Liver (tissue), 10 donors: ENCODE measurements at places on chromosomes 1 and 21. TPM values are rescaled to one million over a fixed set of nuclear protein-coding genes. Genes with fewer than 3 reads are reported as not detected.

GRCh38 chr1:223188618-223189356 is 45.7 kb upstream of the TLR5 start:
- DNase-seq = peak; percentile 31
- no peak overlapping the region for H3K27ac ChIP-seq
- H3K4me3 ChIP-seq = no peak overlapping the region
- no peaks in the 10 kb centered on the region for H3K4me1 ChIP-seq
- H3K36me3 ChIP-seq = no peaks in the 10 kb centered on the region
- no peaks in the 10 kb centered on the region for H3K27me3 ChIP-seq

GRCh38 chr1:6996866-6997265 is 211.6 kb downstream of the CAMTA1 start:
- H3K4me3 ChIP-seq = no peak overlapping the region
- no peak overlapping the region for H3K27ac ChIP-seq
- no peaks in the 10 kb centered on the region for H3K4me1 ChIP-seq

DNA sequence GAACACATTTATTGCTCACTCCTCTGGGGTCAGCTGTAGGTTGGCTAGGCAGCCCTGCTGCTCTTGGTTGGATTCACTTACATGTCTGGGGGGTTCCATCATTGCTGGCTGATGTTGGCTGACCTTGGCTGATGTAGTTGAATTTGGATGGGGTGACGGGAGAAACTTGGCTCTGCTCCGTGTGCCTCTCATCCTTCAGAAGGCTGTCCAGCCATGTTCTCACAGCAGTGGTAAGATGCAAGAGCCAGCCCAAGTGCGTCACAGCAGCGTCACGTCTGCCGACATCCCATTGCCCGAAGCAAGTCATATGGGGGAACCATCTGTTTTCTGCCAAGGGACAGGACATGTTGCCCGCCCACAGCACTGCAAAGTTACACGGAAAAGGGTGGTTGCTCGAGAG is 613.5 kb downstream of the MATN1 start:
- H3K27ac ChIP-seq = no peak overlapping the region
- no peak overlapping the region for H3K4me3 ChIP-seq
- no peak for DNase-seq
- H3K4me1 ChIP-seq = no peaks in the 10 kb centered on the region
- H3K27me3 ChIP-seq = no peaks in the 10 kb centered on the region

GRCh38 chr1:93777255-93777654 is 95.6 kb upstream of the BCAR3 start:
- no peak for DNase-seq
- no peaks in the 10 kb centered on the region for H3K36me3 ChIP-seq
- H3K27ac ChIP-seq = no peak overlapping the region
- H3K27me3 ChIP-seq = no peaks in the 10 kb centered on the region
- H3K4me1 ChIP-seq = no peaks in the 10 kb centered on the region

DNA sequence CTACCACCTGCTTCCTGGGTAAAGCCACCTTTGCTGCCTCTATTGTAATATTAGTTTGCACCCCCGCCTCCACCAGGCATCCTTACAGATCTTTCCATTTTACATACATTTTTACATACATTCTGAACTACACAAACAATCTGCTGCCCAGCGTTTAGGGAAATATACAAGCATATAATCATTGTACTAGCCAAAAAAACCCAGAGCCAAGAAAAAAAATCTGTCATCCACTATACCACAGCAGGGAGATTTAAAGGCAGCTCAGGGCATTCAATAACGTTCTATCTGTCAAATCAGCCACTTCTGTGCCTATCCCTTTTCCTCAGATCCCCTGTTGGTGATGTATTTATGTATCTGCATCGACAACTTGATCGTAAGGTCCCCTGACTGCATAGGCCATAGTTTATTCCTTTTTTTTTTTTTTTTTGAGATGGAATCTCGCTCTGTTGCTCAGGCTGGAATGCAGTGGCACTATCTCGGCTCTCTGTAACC is 43.0 kb downstream of the GNG12 start:
- H3K4me1 ChIP-seq = peaks cover 3% of the 10 kb centered on the region
- H3K4me3 ChIP-seq = no peak overlapping the region
- H3K27me3 ChIP-seq = no peaks in the 10 kb centered on the region
- DNase-seq = no peak

DNA sequence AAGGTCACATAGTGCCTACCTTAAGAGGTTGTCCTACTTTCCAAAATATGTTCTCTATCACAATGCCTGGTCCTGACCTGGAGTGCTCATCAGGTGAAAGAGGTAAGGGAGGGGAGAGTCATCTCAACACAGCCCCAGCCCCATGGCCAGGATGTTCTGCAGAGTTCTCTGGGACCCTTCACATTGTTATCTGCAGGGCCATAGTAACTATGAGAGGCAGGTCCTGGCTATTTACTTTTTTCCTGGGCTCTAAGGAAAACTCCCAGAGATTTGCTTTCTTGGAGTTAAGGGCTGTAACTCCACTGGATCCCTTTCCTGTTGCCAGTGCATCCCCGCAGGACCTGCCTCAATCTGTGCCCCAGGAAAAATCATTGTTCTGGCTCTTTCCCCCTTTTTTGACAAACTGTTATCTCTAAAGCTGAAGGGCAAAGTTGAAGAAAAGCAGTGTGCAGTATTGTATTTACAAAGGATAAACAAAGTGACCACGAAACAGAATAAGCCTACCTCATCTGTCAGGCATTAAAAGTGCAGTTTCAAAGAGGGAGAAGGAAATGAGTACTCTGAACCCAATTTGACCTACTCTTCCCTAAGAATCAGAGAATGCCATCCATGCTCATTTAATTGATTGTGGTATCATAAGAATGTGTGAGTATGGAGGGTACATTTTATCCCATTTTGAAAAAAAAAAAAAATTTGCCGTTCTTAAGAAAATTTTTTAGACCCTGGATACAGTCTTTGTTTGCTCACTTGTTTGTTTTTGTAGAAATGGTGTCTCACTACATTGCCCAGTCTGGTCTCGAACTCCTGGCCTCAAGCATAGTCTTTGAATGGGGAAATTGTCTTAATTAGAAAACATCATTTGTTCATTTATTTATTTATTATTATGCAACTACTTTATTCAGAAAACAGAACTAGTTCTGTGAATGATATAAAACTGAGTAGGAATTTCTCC is 149.6 kb downstream of the RHOU start:
- H3K36me3 ChIP-seq = no peaks in the 10 kb centered on the region
- H3K27me3 ChIP-seq = no peaks in the 10 kb centered on the region
- no peak overlapping the region for H3K27ac ChIP-seq
- no peak overlapping the region for H3K4me3 ChIP-seq

GRCh38 chr1:52032785-52033131 is 852 bp downstream of the KTI12 start:
- DNase-seq = peak; percentile 39
- peak overlapping the region; percentile 82 for H3K4me3 ChIP-seq
- H3K4me1 ChIP-seq = peaks cover 40% of the 10 kb centered on the region
- H3K27ac ChIP-seq = peak overlapping the region; percentile 92

DNA sequence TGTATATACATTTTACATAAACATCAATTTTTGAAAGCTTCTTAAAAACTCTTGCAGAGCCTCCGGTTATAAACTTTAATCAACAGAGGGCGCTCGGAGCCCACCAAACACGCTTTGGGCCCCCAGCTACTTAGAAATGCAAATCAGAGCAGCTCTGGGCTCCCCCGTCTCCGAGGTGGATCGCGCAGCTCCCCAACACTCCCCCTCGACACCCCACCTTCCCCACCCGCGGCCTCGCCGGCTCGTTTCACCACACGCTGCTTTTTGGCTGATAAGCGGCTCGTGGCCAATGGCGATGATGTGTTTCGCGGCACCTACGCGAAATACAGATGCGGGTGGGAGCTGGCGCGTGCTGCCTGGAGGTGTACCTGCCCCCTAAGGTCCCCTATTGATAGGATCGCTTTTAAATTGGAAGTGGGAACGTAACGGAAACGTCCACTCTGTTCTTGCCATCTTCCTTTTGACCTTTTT is 1.7 kb upstream of the KIF26B start:
- no peaks in the 10 kb centered on the region for H3K36me3 ChIP-seq
- peaks cover 27% of the 10 kb centered on the region for H3K4me1 ChIP-seq
- H3K4me3 ChIP-seq = peak overlapping the region; percentile 42
- H3K27me3 ChIP-seq = no peaks in the 10 kb centered on the region
- no peak overlapping the region for H3K27ac ChIP-seq
- DNase-seq = peak; percentile 47

DNA sequence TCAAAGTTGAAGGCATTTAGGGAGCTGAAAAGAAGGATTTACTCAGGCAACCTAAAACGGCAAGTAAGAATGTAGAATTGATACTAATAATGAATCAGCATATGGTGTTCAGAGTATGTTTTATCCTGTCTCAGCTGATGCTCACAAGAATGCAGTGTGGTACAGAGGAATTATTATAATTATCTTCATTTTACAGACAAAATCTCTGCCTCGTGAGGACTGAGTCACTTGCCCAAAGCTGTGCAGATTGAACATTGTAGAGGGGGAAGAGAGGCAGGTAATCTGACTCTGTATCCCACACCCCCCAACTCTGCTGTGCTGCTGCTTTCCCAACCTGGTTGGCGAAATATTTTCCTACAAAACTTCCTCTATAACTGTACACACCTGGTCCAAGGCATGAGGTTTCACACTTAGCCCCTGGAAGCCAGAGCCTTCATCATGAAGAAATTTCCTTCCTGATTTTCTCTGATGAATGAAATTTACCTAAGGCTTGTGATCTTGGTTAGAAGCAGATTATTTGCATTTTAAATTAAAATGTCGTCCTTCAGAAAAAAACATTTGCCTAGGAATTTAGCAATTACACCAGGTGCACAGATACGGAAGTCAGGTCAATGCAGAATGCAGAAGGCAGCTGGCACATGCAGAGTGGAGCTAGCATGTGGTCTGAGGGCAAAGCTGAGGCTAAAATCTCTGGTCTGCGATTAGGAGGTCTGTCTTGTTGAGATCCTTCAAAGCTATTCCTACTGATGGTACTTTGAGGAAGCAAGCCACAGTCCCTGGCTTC is 52.8 kb downstream of the DPT start:
- no peak for DNase-seq
- H3K36me3 ChIP-seq = no peaks in the 10 kb centered on the region
- no peaks in the 10 kb centered on the region for H3K27me3 ChIP-seq
- no peak overlapping the region for H3K27ac ChIP-seq
- no peak overlapping the region for H3K4me3 ChIP-seq

DNA sequence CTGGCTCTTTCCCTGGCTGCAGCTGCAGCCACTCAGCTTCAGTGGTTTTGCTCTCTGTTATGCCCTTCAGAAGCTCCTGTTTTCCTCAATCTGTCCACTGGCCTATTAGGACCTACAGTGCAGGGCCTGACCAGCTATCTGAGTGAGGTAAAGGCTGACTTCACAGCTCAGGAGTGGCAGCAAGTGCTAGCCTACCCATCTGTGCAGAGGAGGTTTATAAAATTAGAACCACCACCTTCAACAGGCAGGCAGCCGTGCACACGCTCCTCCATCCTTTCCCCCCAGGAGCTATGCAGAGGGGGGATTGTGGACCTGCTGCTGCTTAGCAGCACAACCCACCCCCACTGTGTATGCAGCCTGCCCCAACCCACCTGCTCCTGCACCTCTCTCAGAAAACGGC is 8.3 kb downstream of the ADAR start:
- no peak overlapping the region for H3K4me3 ChIP-seq
- peaks cover 23% of the 10 kb centered on the region for H3K36me3 ChIP-seq
- no peaks in the 10 kb centered on the region for H3K27me3 ChIP-seq
- peaks cover 23% of the 10 kb centered on the region for H3K4me1 ChIP-seq
- H3K27ac ChIP-seq = no peak overlapping the region

The DPH2 gene
- total RNA-seq = 9.3 TPM
